Activated naive CD4-positive, alpha-beta T cell (primary cell): ENCODE measurements at places on chromosomes 6 and 20.

GRCh38 chr20:63320041-63320511 is 27.1 kb downstream of the COL20A1 start:
- DNase-seq, result no peak

- no peak for DNase-seq
Measured at GRCh38 chr20:58440021-58440767, 51.2 kb downstream of the VAPB start.

DNA sequence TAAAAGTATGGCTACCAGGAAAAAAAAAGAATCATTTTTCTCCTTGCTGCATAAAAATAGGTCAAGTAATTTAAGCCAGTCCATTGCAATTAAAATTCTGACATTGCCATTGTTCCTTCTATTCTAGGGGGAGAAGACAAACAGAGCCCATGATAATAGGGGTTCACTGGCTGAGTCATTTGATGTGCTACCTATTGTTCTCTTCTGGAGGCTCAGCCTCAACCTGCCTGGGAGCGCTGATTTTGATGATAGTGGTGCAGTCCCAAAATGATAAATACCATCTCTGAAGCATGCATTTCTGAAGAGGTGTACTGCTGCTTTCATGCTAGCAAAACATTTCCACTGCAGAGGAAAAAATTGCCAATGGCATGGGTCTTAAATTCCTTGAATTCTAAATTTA is 5.8 kb downstream of the CITED2 start:
- DNase-seq, result no peak

DNA sequence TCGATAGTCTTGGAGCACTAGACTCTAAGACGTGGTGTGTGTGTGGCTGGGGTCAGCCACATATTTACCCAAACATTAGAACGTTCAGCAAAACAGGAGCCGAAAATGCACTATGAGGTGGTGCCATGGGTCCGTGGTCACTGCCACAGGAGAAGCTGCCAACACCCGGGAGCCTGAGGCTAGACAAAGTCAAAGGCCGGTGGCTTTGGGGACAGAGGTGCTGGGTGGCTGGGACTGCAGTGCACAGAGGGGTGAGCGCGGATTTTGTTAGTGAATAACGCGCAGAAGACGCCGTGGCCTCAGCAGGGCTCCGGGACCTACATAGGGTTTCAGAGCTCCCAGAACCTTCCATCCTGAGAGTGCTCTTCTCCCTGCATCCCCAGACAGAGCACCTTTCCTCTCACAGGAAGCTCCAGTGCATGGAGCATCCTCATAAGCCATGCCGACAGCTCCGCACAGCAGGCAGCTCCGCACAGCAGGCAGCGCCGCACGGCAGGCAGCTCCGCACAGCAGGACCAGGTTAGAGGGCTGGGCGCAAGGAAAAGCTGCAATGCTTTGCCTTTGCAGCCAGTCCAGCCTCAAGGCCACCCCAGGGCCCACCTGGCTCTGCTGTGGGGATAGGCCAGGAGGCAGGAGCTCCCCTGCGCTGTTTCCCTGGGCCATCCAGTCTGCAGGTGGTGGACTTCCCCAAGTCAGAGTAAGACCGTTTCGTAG is 304.1 kb downstream of the TAF4 start:
- DNase-seq, result no peak
